8988T (cell line): ENCODE measurements at places on chromosomes 12 and 14.

- no peak for DNase-seq
Measured at GRCh38 chr12:104464899-104465298, 8.2 kb downstream of the CHST11 start.

DNA sequence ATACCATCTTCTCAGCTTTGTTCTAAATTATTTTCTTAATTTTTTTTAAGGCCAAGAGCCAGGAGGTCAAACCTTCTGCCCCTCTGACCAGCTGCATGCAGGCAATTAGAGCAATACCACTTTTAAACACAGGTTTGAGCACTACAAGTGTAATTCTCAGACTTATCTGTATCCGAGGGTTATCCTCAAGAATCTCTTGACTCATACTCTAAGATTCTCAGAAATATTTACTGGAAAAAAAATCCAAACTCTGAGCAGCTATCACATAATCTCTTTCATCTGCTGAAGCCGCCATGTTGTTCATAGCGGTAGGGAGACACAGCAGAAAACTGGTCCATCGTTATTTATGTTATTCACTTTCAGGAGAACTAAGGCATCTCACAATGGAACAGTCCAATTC is 27.4 kb upstream of the PTHLH start:
- no peak for DNase-seq

- peak; percentile 27 for DNase-seq
Measured at GRCh38 chr12:69059465-69060457, 126.8 kb upstream of the CPM start.

DNA sequence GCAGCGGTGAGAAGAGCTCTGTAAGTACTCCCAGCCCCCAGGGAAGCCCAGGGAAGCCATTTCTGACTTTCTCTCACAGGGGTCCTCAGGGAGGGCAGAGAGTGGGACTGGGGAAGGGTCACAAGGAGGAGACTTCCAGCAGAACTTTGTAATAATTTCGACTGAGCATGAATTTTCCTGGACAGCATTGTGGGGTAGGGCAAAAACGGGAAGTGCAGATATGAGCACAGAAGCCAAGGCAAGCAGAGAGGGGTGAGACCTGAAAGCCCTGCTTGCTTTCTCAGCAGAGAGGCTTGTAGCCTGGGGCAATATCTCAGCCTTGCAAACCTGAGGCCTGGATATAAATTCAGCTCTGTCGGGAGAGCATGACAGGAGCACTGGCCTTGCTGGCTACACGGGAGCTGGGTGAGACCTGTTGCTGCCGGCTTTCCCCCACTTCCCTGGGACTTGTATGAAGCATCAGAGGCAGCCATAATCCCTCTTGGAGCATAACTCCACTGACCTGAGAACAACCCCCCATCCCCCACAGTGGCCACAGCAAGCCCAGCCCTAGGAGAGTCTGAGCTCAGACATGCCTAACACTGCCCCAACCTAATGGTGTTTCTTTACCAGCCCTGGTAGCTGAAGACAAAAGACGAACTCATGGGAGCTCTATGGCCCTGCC is 9.8 kb upstream of the IQSEC3 start:
- no peak for DNase-seq

DNA sequence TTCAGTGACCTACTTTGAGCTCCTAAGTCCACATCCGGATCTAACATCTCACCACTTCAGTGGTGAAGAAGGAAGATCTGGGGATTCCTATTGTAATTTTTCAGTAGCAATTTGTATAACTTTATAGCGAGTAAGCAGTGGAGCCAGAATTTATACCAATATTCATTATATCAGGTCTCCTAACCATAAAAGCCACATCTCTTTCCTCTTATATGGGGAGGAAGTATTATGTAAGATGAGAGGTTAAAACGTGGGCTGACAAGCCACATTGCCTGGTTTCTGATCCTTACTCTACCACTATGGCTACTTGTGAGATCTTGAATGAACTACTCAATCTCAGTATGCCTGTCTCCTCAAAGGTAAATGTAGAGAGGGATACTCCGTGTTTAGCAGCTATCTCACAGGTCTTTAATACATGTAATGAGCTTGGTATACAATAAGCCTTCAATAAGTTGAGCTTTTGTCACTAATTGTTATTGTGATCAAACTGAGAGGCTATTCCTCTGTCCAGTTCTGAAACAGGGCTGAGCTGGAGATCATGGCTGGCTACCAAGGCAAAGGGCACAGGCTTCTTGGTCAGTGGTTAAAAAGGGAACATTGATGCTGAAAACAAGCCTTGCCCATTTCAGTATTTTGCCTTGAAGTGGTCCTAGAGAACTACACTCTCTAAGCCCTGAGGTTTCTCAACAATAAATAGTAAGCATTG is 3.3 kb upstream of the TMEM117 start:
- DNase-seq = no peak

- DNase-seq = no peak
Measured at GRCh38 chr14:69994002-69994401, 114.8 kb downstream of the SMOC1 start.

DNA sequence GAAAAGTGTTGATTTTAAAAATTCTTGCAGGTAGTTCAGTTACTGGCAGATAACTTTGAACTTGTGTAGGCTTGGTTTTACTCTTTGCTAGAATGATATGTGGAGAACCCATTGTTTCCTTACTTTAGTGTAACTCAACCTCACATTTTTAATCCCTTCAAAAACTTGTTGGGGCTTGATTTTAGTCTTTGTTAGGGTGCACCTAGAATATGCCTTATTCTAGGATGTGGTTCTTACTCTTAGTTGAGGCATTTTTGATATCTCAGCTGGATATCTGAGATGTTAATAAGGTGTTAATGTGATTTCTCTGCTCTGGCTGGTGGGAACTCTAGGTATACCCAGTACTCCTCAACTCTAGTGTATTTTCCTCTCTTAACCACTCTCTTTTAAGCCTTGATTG is 10.0 kb downstream of the MNAT1 start:
- DNase-seq = no peak

DNA sequence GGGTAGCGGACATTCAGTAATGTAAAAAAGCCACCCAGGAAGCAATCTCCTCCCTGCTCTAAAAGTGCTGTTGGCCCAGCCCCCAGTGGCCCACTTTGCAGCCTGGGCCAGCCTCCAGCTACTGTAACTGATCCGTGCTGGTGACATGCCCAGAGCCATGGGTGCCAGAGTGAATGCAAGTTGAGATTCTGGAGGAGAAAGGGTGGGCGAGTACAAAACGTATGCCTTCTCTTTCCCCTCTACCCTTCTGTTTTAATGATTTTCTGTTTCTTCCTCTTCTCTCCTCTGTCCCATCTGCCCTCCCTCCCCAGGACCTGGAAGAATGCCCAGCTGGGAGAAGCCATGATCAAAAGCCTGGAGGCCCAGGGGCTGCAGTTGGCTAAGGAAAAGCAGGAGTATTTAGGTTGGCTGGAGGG is 16.9 kb downstream of the PLEKHD1 start:
- DNase-seq = no peak
